ENCODE measurements at places on chromosomes 1 and 21.

- DNase-seq, result no peak
Measured at GRCh38 chr1:209490013-209490412, 93.5 kb upstream of the CAMK1G start.

DNA sequence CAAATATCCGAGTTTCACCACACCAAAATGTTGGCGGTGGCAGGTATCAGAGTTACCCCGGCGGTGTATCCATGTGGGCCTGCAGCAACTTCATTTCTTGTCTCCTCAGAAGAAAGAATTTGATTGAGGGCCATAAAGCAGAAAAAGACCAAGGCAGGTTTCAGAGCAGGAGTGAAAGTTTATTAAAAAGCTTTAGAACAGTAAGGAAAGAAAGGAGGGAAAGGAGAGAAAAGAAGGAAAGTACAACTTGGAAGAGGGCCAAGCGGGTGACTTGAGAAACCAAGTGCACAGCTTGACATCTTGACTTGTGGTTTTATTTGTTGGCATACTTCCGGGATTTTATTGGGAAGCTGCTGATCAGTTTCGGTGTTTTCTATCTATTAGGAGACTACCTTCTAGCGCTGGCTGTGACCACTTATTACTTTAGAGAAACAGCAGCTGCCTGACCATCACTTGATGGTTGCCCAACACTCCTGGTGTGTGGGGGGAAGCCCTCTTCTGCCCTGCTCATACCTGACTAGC, 75.5 kb upstream of the RAB3GAP2 start:
- DNase-seq, result no peak

DNA sequence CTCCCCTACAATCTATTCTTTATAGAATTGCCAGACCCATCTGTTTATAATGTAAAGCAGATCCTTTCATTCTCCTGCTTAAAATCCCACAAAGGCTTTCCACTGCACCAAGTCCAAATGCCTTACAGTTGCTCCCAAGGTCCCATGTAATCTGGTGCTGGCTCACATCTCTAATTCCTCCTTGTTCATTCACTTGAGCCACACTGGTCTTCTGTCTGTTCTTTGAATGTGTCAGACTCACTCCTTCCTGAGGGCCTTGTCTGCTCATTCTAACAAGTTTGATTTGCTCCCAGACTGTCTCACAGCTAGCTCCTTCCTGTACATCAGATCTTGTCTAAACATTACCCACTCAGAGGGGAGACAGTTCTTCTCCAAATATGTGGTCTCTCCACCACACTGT, 38.9 kb downstream of the ALG14 start:
- no peak for DNase-seq

GRCh38 chr1:173140733-173141132, 66.4 kb downstream of the TNFSF4 start:
- DNase-seq, result no peak

- DNase-seq, result no peak
Measured at GRCh38 chr1:21909787-21910503, 27.2 kb downstream of the HSPG2 start.

- DNase-seq, result no peak
Measured at GRCh38 chr1:23854568-23854967, 13.5 kb downstream of the FUCA1 start.

- DNase-seq, result no peak
Measured at GRCh38 chr21:32307706-32308105, 9.1 kb downstream of the MRAP start.

DNA sequence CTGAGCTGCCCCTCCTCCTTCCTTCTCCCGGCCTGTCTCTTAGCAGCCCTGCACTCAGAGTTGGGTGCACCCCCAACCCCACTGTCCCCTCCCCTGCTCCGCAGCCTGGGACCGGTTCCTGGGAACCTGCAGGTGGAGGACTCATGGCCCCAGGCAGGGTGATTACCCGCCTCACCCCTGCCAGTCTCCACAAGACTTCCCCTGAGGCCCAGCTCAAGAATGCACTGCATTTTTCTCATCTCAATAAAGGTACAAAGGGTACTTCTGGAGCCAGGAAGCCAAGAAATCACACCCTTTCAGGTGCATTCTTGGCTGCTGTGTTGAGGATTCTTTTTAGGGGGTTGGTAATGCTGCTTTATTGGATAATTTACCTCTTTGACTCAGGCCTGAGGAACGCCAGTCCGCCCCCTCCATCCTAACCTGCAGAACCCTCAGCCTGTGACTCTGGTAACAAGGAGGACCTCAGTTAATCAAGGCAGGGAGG, 126.3 kb upstream of the TMPRSS2 start:
- no peak for DNase-seq

GRCh38 chr1:157315544-157315943, 177.3 kb upstream of the ETV3 start:
- DNase-seq, result no peak

DNA sequence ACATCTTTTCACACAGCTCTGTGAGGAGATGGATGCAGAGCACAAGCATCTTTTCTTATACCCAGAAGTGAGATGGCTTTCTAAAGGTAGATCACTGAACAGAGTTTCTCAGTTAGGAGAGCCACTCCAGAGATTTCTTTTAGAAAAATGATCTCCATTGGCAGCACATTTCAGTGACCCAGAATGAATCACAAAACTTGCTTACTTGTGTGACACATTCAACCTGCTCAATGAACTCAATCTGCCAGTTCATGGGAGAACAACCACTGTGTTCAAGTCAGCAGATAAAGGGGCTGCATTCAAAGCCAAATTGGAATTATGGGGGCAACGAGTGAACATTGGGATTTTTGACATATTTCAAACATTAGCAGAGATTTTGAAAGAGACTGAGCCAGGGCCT, 78.3 kb downstream of the UCHL5 start:
- no peak for DNase-seq

GRCh38 chr1:102661481-102661880, 446.8 kb downstream of the COL11A1 start:
- no peak for DNase-seq

DNA sequence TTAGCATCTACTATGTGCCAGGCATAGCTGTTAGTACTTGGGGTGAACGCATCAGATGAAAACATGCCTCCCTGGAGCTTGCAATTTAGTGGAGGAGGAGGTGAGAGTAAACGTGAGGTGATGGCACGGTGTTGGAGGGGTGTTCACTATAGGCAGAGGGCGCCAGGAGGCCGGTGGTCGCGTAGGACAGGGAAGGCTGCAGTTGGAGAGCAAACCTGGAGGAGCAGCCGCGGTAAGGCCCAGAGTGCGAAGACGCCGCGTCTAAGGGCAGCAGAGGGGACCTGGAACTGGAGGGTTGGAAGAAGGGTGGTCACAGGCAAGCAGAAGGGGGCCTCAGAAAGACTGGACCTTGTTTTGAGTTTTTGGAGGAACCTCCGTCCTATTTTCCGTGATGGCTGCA, 30.2 kb upstream of the TRIM17 start:
- no peak for DNase-seq

DNA sequence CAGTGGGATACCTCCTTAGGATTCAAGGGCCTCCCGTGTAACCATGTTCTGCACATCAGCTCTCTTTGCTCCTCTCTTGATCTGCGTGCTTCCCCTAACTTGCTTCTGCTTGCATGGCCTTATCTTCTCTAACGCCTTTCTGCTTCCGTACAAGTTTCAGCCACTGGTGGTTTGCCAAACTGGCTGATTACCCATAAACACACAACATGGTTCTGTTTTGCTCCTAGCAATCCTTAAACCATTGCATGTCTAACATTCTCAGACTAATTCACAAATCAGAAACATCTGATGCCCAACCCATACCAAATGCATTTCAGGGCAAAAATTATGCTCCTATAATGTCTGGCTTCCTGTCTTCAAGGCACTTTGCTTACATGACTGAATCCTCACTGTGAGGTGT, 166.4 kb downstream of the PBX1 start:
- no peak for DNase-seq

- DNase-seq, result no peak
Measured at GRCh38 chr1:3799976-3800685, 3.8 kb upstream of the LRRC47 start.

DNA sequence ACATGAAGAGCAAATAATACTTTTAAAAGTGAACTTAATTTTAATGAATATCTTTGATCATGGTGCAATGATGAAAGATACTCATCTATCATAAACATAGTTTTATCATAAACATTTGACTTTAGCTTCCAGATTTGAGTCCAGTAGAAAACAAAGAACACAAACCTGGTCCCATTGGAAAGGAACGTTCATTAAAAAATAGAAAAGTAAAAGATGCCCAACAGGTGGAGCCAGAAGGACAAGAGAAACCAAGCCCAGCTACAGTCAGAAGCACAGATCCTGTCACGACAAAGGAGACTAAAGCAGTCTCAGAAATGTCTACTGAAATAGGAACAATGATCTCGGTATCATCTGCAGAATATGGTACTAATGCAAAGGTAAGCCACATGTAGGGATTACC, 55.6 kb upstream of the MYOCOS start:
- DNase-seq, result no peak

GRCh38 chr1:33094971-33095604, 14.1 kb downstream of the AZIN2 start:
- no peak for DNase-seq

DNA sequence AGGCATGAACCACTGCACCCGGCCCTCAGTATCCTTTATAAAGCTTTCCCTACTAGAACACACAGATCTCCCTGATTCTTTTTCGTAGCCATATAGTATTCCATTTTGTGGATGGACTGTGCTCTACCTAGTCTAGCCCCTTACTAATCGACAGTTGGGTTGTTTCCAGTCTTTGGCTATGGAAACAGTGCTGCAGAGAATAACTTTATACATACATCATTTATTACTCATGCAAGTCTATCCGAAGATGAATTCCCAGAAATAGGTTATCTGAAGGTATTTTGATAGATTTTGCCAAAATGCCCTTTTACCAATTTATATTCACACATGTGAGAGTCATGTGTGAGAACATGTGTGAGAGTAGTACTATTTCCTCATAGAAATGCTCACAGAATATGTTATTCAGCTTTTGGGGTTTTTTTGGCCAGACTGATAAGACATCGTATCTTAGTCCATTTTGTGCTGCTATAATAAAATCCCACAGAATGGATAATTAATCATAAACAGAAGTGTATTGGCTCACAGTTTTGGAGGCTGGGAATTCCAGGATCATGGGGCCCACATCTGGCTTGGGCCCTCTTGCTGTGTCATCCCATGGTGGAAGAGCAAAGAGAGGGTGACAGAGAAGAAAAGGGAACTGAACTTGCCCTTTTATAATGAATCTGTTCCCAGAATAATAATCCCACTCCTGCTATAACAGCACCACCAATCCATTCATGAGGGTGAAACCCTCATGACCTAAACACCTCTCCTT, 17.3 kb upstream of the FGR start:
- DNase-seq, result no peak

GRCh38 chr1:93988634-93989350, 79.6 kb upstream of the GCLM start:
- DNase-seq, result no peak

DNA sequence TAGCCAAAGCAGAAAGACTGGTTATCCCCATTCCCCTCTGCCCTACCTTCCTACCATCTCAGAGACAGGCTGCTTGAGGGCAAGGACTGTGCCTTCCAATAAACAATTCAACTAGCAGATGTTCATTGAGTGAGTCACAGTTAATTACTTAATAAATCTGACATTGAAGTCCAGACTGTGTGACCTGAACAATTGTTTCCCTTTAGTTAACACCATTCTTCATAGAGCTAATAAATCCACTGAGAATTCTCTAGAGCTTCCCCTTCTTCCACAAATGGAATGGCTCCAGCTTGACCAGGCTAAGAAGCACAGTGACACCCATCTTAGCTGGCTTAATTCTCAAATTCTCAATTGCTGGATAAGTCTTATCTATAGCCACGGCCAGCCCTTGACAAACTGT, 61.9 kb upstream of the GJA5 start:
- DNase-seq, result no peak

DNA sequence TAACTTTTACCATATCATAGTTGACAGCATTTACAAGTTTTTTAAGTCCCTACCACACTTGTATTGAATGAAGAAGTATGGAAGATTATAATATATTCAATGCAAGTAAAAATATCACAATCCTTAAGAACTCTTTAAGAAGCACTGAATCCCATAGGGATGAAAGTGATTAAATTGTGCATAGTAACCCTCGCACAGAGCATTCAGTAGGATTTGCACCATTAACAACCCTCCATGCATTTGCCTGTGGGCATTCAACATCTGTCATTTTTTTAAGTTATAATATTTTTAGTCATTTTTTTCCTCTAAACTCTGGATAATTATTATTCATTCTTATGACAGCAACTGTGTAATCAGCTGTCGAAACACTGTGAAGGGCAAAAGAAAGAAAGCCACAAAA, 10.1 kb downstream of the SELE start:
- DNase-seq, result no peak

DNA sequence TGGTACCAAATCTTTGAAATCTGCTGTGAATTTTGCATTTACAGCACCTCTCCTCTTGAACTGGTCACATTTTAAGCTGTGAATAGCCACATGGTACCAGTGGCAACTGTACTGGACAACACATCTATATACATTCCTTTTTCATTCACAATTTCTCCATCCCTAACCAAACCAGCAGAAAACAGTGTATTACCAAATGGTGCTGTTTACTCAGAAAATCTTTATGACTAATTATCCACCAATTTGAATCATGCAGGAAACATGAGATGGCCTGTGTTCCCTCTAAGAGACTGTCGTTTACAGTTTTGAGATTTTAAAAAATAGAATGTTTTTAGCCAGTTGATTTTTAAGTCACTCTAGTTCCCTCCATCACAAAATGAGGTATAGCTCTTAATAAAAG, 17.6 kb upstream of the CCT8 start:
- no peak for DNase-seq

GRCh38 chr1:161706482-161707347, at the start of gene FCRLA:
Gene FCRLA (plus strand): TSS chr1:161707229. CDS start chr1:161707265, 36 bp downstream.
- no peak for DNase-seq

DNA sequence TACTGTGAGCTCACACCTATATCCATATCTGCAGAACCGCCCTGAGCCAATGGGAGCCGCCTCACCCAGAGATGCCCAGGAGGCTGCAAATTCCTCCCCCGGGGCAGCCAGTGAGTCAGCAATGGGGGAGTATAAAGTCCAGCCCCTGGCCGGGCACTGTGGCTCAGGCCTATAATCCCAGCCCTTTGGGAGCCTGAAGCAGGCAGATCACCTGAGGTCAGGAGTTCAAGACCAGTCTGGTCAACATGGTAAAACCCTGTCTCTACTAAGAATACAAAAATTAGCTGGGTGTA, 5.0 kb upstream of the CLCNKB start:
- DNase-seq, result no peak

- no peak for DNase-seq
Measured at GRCh38 chr1:31932491-31933316, 5.5 kb downstream of the PTP4A2 start.

- DNase-seq, result no peak
Measured at GRCh38 chr1:22139817-22140216, 3.1 kb downstream of the WNT4 start.

- no peak for DNase-seq
Measured at GRCh38 chr1:192342842-192343241, 26.1 kb downstream of the RGS21 start.

Measured in activated CD4-positive, alpha-beta T cell treated with anti-CD3 and anti-CD28 coated beads, Interleukin-2, amount 10 ng/mL, durations not matched to agents 7 days and 5 days (primary cell).